ENCODE measurements at places on chromosomes 3 and 15.
A peak's percentile ranks its signal among the peaks of the same experiment; 100 is the strongest.

DNA sequence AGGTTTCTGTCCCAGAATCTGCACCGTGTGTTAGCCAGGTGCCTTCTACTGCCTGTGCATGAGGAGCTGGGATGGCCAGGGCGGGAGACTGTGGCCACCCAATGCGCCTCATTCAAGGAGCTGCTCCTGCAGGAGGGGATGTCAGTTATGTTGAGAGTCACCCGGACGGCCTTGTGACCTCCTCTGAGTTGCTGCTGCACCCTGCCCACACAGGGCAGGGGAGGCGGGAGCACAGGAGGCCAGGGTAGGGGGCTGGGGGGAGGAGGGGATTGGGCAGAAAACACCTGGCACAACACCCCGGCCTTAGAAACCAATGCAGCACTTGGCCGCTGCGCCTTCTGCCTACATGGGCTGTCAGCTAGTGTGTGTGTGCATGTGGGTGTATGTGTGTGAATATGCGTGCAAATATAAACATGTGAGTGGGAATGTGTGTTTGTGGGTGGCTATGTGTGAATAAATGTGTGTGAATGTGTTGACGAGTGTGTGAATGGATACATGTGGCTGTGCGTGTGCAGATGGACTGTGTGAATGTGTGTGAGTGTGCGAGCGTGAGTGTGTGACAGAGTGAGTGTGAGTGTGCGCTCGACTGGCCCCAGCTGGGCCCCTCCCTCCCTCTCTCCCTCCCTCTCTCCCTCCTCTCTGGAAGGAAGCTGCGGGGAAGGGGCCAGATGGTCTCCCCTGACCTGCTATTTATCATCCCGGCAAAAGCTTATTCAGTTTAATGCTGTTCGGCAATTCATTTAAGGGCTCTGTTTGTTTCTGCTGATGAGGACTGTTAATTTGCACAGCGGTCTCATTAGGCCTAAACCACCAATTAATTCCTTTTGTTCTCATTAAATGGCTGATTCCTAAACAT is 106.9 kb downstream of the TLE3 start:
- no peak for DNase-seq

DNA sequence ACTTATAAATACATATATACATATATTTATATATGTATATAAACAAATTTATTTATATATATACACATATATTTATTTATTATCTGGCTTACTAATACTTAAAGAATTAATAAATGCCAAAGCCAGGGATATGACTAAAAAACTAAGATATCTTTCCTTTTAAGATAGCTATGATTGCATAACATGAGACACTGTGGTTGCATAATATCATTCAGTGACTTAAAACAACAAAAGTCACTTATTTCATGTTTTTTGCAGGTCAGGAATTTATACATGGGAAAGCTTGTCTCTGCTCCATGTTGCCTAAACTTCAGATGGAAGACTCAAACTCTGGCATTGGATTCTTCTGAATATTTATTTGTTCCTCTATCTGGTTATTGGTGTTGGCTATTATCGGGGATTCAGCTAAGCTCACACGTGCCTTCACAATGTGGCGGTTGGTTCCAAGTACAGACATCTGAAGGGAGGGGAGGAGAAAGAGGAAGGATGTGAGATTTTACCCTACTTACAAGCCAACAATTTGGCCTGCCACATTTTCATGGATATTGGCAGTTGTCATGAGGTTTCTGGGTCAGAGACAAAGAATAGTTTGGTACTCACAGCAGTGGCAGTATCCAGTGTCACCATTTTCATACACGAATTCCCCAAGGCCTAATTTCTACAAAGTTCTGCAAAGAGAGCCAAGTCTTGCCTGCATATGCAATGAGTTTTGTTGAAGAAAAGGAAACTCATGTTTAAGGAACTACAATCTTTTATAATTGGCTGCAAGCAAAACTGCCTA is 381.6 kb downstream of the EPHA3 start:
- DNase-seq = no peak

DNA sequence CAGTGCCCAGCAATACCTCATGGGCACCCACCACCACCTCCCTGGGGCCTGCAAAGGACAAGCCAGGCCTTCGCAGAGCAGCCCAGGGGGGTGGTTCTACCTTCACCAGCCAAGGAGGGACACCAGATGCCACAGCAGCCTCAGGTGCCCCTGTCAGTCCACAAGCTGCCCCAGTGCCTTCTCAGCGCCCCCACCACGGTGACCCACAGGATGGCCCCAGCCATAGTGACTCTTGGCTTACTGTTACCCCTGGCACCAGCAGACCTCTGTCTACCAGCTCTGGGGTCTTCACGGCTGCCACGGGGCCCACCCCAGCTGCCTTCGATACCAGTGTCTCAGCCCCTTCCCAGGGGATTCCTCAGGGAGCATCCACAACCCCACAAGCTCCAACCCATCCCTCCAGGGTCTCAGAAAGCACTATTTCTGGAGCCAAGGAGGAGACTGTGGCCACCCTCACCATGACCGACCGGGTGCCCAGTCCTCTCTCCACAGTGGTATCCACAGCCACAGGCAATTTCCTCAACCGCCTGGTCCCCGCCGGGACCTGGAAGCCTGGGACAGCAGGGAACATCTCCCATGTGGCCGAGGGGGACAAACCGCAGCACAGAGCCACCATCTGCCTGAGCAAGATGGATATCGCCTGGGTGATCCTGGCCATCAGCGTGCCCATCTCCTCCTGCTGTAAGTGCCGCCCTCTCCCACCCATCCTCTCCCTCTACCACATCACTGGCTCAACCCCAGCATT is 19.2 kb upstream of the BFSP2 start:
- DNase-seq = no peak

GRCh38 chr15:67079361-67079760 is 14.0 kb downstream of the SMAD3 start:
- DNase-seq = peak; percentile 78

DNA sequence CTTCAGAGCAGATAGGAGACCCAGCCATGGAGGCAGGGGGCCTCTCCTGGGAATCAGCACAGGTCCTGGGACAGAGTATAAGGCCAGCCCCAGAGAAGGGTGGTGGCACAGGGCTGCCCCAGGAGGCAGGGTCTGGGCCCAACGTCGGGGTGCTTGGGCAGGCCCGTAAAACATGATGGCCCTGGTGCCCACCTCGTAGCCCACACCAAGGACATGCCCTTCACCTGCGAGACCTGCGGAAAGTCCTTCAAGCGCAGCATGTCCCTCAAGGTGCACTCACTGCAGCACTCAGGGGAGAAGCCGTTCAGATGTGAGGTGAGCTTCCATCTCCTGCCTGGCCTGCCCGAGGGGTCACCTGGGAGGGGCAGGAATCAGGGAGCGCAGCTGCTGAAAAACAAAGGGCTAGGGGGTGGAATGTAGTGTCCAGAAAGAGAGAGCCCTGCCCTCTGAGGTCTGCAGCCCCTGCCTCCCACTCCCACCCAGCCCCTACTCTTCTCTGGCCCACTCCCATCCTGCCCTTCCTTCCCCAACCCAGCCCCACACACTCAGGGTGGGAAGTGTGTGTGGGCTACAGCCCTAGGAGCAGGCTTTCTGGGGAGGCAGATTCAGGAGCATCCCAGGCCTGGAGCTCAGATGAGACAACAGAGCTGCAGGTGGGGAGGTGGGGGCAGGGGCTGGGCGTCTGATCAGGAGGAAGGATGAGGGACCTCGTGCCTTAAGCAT is 9.5 kb downstream of the ZBTB47 start:
- no peak for DNase-seq

DNA sequence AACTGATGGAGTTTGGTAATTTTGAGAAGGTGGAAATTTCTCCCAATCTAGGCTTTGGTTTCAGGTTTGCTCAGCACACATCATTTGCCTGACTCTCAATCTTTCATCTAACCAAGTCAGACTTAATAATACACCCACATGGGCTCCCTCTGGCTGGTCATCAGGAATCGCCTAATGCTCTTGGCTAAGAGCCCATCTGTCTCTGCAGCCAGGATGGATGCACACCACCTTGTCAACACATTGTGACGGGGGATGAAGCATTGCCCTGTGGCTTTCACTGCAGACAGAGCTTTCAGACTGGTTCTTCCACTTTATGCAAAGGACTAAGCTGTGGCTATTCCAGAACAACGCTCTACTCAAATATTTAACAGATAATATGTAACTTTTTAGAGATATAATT is 3.0 kb upstream of the HDGFL3 start:
- DNase-seq = peak; percentile 92

- DNase-seq = peak; percentile 88
These were observed 5.9 kb downstream of the MEIS2 start for GRCh38 chr15:37094333-37094914.

DNA sequence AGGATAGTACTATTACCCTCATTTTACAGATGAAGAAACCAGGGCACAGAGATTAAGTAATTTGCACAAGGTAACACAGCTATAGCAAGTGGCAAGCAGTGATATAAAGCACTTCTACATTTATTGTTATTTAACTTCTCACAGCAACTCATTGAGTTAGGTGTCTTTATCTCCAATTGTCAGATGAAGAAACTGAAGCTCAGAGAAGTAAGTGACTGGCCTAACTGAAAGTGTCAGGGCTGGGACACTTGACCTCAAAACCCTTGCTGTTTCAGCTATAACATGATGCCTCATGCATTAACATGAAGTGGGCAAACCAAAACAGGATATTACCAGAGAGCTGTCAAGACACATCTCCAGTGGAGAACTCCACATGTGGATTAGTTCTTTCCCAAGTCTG is 65.8 kb upstream of the LEKR1 start:
- DNase-seq = no peak

GRCh38 chr3:146638718-146639117 is 33.6 kb upstream of the PLSCR5 start:
- no peak for DNase-seq

DNA sequence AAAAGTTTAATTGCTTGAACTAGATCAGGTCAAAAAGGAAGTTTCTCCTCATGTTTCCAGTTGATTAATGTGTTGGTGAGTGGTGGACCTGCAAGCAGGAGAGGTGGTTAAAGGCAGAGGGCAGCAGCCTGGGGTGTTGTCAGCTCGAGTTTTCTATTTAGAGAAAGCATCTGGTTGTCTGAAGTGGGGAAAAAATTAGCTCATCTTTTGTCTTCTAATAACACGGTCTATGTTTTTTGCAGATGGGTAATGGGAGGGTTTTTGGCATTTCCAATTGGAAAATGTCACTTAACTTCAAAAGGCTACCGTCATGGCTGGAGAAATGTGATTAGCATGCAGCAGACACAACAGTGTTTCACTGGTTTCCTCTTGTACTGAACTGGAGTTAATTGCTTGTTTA is 122.6 kb downstream of the ITPR1 start:
- DNase-seq = no peak

GRCh38 chr3:12393894-12394293 is 90.4 kb upstream of the TSEN2 start:
- peak; percentile 97 for DNase-seq

- no peak for DNase-seq
These were observed 10.4 kb downstream of the BCL6 start for GRCh38 chr3:187734841-187735240.

GRCh38 chr3:73114711-73115110 is 53.3 kb downstream of the EBLN2 start:
- DNase-seq = no peak

DNA sequence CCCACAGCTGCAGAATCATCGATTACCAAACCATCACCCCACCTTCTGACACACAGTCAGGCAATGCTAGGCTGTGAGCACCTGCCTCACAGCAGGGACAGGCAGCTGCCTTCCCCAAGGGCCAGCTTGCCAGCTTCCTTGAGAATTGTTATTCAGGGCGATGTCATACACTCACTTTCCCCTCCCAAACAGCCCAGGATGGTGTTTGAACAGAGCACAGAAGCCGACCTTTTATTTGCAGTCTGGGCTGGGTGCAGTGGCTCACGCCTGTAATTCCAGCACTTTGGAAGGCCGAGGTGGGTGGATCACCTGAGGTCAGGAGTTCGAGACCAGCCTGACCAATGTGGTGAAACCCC is 84.5 kb upstream of the HERC1 start:
- no peak for DNase-seq

DNA sequence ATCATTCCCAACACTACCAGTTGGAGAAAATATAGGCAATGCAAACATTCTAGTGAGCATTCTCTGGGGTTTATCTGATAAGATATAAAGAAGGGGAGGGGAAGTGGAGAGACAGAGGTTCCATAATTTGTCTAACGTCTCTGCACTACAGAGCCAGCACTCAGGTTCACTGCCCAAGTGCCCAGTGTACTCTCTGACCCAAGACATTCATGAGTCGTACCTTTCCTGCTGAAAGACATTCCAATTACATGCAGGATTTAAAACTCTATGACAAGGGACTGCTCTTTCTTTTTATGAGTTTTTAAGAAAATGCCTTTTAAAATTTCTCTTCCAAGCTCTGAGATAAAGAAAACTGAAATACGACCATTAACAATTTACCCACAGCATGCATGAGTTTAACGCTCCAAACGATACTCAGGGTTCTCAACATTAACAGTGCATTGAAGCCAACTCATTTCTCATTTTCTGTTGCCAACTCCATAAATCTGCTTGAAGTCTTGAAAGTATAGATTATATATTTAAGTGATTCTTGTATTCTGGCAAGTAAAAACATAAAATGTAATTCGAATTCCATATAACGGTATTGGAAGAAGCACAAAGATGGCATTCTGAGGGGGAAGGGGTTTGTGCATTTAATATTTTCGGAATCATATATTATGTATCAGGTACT is 193.4 kb downstream of the SUCLG2 start:
- peak; percentile 11 for DNase-seq

DNA sequence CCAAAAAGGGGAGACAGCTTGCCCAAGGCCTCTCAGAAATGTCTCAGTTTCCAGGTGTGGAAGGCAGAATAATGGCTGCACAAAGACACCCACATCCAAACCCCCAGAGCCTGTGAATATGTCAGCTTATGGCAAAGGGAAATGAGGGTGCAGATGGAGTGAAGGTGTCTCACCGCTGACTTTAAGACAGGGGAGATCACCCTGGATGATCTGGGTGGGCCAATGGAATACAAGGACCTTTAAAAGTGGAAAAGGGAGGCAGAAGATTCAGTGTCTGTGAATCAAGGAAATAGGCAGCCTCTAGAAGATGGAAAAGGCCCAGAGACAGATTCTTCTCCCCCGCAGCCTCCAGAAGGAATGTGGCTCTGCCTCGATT is 48.8 kb upstream of the ATP2B2 start:
- no peak for DNase-seq

DNA sequence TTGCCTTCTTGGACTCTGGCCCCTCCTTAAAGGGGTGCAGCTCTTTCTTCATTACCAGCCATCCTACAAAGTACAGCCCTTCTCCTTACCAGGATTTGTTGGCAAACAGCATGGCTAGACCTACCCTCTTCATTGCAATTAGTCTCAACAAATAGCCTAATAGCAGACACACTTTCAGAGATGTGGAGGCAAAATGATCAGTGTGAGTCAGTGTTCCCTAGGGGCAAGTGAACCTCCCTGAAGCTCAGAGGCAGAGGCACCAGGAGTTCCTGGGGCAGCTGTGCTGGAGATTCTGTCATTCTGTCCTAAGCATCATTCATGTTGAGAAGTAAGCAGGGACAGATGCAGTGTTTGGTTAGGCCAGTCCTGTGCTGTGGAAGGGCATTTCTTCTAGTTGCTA is 14.6 kb upstream of the MECOM start:
- no peak for DNase-seq

DNA sequence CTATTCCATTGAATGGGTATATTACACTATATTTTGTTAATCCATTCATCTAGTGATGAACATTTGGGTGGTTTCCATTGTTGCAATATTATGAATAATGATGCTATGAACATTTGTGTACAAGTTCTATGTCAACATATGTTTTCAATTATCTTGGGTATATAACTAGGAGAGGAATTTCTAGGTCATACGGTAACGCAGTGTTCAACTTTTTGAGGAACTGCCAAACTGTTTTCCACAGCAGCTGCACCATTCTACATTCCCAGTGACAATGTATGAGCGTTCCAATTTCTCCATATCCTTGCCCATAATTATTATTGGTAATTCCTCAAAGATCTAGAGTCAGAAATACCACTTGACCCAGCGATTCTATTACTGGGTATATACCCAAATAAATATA is 24.1 kb upstream of the RORA start:
- peak; percentile 61 for DNase-seq
